Kidney glomerular epithelial cell (primary cell): ENCODE measurements at places on chromosomes 4 and X.

GRCh38 chr4:80613470-80613869 is 277.9 kb downstream of the CFAP299 start:
- DNase-seq = no peak

DNA sequence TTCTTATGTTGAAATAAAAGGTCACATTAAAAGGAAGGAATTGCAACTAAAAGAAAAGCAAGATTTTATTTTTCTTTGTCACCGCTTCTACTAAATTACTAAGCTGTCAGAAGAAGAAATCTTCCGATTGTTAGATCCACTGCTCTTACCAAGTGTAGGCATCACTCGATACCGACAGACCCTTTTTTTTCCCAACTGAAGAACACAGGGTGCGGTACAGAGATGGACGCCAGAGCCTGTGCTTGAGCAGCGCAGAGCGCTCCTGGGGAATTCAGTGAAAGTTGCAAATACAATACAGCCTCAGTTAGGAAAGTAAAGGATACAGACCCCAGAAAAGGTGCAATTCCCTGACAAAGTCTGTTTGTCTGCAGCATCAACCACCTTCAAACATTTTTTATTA is 94.9 kb upstream of the WDR17 start:
- no peak for DNase-seq

DNA sequence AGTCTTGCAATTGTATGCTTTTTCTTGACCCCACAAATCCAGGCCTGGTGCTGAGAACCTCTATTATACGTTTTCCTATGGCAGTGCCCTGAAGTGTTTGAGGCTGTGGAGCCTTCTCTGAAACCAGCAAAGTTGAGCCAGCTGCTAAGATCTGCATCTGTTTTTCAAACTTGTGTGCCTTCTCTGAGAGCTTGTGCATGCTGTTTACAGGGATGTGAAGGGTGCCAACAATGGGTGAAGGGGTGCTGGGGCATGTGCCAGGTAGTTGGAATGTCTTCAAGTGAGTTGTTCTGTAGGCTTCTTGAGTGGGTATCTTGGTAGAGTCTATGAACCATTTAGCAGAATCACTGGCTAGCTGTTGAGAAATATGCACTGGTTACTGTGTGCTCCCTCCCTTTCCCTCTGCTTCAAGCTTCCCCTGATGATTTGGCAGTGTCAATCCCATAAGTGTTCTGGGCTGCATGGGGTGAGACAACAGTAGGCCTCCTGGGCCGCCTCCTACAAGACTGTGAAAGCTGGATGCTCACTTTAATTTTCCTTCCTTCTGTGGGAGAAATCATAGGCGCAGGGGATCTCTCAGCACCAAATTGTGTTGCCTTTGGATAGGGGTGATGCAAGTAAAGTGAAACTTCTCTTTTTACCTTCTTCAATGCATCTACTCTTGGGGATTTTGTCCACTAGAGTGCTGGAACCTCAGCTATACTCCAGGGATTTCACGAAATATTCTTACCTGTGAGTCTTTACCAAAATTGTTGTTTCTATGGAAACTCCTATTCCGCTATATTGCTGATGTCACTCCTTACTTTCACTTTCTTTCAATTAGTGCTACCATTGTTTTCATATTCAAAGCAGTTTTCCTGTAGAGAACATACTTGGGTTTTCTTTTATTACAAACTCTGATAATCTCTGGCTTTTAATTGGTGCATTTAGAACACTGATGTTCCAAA is 30.0 kb downstream of the ITM2A start:
- DNase-seq = no peak

GRCh38 chrX:7280520-7280919 is 132.6 kb upstream of the PUDP start:
- no peak for DNase-seq

GRCh38 chrX:134688839-134689238 is 30.6 kb upstream of the PLAC1 start:
- peak; percentile 33 for DNase-seq

- DNase-seq = no peak
Measured at GRCh38 chr4:139728840-139729239, 63.2 kb downstream of the MGST2 start.

- DNase-seq = no peak
Measured at GRCh38 chrX:24828147-24828546, 134.4 kb downstream of the POLA1 start.

GRCh38 chrX:68146054-68146453 is 287.2 kb downstream of the OPHN1 start:
- peak; percentile 2 for DNase-seq

DNA sequence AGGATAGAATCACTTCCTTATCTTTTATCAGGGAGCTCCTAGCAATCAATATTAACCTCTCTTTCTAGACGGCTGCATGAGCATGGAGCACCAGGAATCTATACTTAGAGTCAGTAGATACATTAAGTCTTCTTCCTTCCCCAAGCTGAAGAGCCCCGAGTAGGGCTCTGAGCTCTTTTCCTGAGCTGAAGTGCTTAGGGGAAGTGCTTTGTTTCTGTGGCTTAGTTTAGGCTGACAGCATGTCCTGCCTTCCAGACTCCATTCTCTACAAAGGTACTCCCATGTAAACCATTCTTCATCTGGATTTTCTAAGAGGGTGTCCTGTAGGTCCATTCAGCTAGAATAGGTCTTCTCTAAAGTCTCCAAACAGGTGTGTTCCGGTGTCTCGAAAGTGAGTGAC is 127.5 kb upstream of the AFF2 start:
- no peak for DNase-seq

GRCh38 chr4:53763813-53764597 is 172.7 kb upstream of the LNX1 start:
- peak; percentile 68 for DNase-seq

DNA sequence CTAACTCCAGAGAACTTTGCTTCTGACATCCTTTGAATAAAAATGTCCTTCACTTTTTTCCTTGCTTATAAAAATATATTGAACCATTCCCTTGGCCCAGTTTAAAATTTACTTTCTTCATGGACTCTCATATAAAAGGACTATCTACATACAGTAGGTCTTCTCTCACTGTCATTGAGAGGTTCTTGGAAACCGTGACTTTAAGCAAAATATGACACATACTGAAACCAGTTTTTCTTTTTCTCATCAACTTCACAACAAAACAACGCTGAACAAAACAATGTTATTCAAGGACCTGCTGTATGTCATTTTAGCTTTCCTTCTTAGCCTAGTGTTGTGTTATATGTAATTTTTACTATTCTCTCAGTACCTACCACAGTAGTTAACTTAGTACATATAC is 496.8 kb downstream of the CENPC start:
- no peak for DNase-seq

- no peak for DNase-seq
Measured at GRCh38 chrX:100658941-100659381, 15.0 kb downstream of the SRPX2 start.

DNA sequence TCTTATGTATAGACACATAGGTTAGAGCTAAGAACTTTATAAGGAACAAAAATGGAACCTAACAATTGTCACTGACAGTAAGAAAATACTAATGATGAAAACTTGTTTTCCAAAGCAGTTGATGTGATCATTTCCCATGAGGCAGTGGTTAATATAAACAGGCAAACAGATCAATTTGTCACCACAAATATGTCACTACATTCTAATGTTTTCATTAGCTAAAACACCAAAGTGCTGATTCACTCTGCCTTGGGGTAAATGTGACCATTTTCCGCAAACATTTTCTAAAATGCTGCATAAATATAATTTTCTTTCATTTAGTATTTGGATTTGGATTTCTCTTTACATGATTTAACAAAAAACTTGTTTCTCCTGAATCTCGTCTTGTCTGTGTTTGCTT is 408.9 kb upstream of the CTSO start:
- DNase-seq = no peak

DNA sequence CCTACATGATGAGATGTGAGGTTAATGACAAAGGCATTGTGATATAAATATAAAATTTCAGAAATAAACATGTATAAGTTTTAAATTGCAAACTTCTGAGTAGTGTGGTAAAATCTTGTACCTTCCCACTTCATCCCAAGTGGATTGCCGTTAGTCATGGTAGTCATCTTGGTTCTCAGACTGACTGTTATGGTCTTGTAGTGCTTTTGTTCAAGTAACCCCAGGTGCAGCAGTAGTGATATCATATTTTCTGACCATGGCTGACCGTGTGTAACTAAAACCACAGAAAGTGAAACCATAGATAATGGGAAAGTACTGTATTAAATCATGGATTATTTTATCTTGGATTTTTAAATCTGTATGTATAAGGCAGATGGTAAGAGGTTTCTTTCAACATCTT is 74.8 kb upstream of the SLIT2 start:
- no peak for DNase-seq

DNA sequence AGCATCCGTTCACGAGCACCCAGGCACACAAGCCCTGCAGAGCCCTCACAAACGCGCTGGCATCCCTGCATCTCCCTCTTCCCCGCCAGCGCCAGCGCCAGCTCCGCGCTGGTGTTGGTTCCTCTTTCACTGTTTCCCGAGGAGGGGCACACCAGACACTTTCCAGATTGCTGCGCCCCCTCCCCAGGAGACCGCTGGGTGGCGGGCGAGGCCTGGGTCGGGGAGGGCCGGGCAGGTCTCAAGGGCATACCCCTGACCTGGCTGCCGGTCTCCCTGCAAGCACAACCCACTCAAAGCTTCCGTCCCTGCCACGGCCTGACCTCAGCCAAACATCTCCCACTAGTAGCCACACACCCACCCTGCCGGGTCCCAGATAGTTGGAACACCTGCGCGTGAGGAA is 2.2 kb upstream of the NKX1-1 start:
- no peak for DNase-seq
